Dorsolateral prefrontal cortex (tissue), 122 donors: ENCODE measurements at places on chromosomes 2 and 18.

DNA sequence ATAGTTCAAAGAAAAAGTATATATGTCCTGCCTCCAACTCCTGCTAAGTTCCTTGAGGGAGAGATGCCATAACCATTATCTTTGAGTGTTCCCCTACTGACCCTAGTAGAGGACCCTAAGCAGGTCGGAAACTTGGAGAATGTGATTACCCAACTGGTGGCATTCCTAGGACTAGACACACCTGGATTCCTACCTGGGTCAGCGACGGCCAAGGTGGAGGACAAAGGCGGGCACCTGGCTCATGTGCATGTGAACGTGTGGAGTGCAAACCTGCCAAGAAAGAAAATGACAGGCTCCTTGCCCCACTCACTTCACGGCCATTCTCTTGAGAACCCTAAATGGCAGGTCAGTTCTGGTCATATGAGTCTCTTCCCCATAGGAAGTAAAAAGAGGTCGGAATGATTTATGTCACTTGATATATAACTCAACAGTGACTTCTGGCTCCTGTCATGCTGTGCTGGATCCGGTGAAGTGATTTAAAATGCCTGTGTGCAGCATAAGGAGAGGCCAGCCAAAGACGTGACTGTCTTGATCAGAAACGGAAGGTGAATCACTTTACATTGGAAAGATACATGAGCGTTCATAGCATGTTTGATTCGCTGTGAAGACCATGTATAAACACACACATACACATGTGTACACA, 371.6 kb downstream of the EIPR1 start:
- no peak for DNase-seq

DNA sequence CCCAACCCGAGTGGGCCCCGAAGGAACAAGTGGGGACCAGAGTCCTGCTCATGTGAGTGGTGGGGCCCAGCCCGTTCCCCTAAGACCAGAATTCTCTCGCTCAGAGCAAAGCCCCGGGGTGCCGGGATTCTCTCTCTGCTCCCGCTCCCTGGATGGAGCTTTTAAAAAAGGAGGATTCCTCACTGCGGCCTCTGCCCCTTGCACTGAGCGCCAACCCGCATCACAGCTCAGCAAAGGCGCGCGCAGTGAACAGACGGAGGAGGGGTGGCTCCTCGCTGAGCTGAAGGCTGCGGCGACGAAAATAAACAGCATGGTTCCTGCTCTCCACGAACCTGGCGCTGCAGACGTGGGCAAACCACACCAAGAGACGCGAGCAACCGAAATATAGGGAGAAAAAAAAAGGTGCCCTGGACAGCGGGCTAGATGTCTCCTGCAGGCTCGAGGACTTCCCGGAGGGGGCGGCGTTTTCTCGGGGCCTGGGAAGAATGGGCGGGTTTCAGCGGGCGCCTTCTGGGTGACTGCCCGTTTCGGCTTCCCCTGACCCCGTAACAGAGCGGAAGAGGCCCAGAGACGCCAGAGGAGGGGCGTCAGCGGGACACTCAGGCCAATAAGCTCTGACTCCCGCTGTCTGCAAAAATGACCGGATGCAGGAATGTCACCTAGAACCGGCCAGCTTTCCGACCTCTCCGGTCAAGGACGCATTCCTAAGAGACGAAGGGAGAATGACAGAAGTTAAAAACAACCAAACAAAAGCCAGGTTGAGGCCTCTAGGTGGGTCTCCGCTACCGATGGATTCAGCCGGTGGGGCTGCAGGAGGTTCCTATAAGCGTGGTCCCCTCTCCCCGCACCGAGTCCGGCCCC, 819 bp upstream of the KLF11 start:
- peak; percentile 54 for DNase-seq

- DNase-seq = no peak
These were observed 131.0 kb downstream of the SP3 start for GRCh38 chr2:173834141-173834540.

DNA sequence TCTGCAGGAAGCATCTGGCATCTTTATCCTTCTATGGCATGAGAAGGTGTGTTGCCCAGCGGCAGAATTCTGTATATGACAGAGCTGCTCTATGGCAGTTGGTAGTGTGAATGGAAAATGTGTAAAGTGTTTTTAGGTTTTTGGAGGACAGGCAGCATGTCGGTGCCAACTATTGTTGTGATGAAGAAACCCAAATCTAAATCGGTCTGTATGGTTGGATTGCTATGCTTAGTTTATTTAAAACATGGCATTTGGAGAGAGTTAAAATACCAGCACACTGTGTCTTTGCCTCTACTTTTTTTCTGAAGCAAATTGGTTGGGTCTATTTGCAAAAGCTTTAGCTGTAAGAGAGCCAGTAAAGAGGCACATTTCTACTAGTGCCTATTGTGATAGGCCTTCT, 136.7 kb downstream of the CTNNA2 start:
- no peak for DNase-seq

DNA sequence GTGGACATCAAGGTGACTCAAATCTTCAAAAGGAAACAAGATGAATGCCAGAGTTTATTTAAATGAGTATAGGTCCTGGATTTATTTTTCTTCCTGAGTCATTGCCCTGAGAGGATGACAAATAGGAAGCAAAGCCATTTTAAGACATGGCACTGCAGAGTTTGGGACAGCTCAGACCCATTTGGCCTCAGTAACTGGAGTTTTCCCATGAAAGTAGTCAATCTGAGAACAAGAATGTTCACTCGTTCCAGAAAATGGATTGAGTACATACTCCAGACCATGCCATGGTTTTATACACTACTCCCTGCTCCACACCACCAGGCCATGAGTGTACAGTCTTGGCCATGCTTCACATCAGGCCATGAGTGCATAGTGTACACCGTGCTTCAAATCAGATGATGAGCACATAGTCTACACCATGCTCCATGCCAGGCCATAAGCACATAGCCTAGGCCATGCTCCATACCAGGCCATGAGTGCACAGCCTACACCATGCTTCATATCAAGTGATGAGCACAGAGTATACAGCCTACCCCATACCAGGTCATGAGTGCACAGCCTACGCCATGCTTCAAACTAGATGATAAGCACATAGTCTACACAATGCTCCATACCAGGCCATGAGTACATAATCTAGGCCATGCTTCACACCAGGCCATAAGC, 202.4 kb downstream of the FBXO15 start:
- DNase-seq = no peak

- no peak for DNase-seq
These were observed 44.1 kb upstream of the ACKR3 start for GRCh38 chr2:236525411-236525997.

DNA sequence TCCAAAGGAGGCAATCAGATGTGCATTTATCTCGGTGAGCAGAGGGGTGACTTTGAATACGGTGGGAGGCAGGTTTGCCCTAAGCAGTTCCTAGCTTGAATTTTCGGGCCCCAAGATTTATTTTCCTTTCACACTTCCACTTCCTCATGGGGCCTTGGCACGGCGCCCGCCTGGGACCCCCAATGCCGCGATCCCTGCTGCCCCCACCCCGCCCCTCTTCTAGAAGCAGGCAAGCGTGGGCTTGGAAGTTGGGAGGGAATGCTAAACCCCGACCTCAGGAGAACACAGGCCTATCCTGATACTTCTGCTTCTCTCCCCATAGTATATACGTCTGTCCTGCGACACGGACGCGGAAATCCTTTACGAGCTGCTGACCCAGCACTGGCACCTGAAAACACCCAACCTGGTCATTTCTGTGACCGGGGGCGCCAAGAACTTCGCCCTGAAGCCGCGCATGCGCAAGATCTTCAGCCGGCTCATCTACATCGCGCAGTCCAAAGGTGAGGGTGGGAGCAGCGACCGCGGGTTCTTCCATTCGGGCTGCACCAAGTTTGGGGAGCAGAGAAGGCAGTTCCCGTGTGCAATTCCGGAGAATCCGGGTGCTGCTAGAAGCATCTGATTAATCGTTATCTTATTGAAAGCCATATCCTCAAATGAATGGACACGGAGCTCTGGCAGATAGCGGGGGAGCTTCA, 21.6 kb downstream of the TRPM8 start:
- no peak for DNase-seq

DNA sequence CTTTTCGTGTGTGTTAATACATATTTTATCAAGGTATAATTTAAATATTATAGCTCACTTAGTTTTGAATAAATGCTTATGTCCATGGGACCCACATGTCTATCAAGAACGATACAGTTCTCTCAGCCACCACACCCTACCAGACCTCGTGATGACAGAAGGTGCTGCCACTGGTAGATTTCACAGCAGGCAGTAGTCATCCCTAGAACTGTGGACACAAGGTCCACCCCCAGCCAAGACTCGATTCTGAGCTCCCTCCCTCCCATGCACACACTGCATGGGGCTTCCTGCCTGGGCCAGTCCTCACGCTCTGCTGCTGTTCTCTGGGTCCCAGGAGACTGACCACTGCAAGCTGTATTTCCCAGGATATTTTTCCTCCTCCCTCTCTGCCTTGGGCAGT, 26.5 kb upstream of the CREB1 start:
- no peak for DNase-seq

GRCh38 chr2:37871456-37872191, 53.5 kb upstream of the RMDN2 start:
- no peak for DNase-seq

- no peak for DNase-seq
These were observed 290.8 kb upstream of the MC4R start for GRCh38 chr18:60663060-60663989.

DNA sequence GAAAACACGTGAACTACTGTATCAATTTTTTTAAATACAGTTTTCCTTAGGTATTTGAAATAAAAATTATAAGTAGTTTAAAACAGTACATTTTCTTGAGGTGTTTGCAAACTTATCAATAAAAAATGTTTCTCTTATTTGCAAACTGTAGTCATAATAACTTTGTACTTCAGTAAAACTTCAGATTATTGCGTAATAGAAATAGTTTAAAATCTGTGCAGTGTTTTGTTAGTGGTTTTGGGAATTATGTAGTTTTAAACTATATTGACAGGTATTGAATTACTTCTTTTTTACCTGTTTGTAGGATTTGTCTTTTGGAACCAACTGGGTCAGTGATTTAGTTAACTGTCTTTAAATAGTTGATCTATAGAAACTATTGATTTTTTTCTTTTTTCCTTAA, 7.3 kb downstream of the NAPG start:
- no peak for DNase-seq

GRCh38 chr2:140650825-140651224, 1480.0 kb downstream of the LRP1B start:
- DNase-seq = no peak

DNA sequence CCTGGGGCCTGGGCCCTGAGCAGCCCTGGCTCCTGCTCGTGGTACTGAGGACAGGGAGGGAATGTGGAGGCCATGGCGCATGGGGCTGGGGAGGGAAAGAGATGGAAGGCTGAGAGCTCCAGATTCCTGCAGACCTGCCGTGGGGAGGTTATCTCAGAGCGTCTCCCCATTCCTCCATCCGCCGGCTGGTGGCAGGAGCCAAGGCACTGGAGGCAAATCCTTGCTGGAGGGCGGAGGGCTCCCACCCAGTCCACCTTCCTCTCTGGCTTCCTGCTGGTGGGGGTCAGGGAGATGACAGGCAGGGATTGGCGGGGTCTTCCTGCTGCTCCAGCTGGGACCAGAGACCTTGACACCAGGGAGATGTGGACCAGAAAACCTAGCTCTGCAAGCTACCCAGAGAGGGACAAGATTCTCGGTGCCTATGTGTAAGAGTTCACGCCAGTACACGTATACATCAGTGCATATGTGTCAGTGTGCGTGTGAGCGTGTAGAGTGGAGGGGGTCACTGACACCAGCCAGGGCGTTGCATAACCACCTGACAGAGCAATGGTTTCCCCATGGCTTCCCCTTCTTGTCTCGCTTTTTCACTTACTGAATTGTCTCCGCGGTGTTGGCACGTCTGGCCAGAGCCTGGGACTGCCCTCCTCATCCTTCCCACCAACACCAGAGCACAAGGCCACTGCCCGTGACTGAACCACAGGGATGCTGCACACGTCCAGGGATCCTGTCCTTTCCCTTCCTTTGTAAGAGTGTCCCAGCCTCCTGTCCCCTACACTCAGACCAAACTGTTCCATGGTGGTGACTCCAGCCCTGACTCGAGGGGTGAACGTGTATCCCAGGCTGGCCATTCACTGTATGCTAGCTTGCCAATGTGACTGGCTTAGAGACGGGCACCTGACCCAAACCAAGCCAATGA, 15.8 kb upstream of the SEMA4C start:
- DNase-seq = no peak

DNA sequence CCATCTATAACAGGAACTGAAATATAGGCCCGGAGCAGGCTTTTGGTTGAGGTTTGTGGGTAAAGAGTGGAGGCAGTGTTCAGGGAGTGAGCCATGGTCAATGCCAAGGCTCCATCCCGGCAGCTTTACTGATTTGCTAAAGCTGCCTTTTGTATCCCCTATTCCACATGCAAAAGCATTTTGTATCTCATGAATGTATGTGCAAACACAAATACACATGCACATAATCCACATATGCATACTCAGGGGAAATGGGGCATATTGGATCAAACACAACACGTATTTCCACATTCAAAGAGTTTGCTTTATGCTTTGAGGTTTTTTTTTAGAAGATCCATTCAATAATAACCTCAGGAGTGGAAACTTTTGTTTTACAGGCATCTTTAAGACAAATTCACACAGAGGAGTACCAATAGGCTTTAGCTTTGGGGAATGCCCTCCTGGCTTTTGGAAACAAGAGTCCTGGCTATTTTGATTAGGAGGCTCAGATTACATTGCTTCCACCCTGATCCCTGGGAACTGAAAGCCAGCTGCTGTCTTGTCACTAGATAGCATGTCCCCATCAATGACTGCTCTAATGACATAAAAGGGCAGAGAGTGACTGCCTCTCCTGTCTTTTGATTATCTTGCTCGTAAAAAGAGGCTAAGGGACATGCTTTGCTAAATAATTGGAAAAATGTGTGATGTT, 263.2 kb downstream of the EN1 start:
- DNase-seq = no peak

GRCh38 chr2:17821535-17822444, 5.5 kb downstream of the MSGN1 start:
- no peak for DNase-seq

- no peak for DNase-seq
These were observed 679 bp downstream of the PMAIP1 start for GRCh38 chr18:59900222-59901128.

DNA sequence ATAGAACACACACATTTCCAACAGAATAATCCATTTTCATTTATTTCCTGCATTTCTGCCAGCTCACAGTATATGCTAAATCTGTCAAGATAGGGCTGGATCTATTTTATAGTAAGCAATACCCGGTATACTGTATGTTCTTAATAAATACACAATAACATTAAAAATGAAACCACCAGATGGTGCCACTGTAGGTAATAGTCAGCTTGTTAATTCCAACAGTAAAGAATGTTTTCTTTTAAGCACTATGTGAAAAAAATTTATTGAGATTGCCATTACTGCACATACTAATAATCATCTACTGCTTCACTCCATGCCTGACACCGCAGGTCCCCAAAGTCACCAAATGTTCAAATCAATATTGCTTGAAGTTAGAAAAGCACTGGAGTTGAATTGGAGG, 131.5 kb upstream of the PGAP1 start:
- DNase-seq = no peak

GRCh38 chr2:113278742-113279139, at the start of gene PAX8:
Gene PAX8, minus strand, starts transcription at chr2:113278921. Its CDS starts 527 bp downstream, at chr2:113278394.
- no peak for DNase-seq

- no peak for DNase-seq
These were observed 43.0 kb upstream of the ITGB6 start for GRCh38 chr2:160242893-160243564.
